ENCODE measurements at places on chromosomes 7 and 10. TPM values are rescaled to one million over a fixed set of nuclear protein-coding genes. Genes with fewer than 3 reads are reported as not detected.

- no peak for ATAC-seq
Measured at GRCh38 chr10:99661377-99661763, 2.1 kb downstream of the ENTPD7 start.

DNA sequence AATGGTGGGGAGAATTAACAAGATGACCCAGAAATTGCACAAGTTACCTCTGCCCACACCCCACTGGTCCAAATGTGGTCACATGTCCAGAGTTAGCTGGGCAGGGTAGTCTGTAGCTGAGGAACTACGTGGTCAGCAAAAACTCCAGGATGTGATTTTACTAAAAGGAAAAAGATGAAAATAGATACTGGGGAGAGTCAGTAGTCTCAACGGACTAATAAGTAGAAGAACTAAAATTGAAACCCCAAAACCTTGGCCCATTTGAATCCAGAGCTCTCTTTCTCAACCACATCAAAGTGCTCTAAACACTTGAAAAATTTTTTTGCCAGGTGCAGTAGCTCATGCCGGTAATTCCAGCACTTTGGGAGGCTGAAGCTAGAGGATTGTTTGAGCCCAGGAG, 146.3 kb downstream of the SKIDA1 start:
- peak; percentile 11 for ATAC-seq

- ATAC-seq = no peak
Measured at GRCh38 chr7:36874041-36874440, 149.7 kb upstream of the AOAH start.

DNA sequence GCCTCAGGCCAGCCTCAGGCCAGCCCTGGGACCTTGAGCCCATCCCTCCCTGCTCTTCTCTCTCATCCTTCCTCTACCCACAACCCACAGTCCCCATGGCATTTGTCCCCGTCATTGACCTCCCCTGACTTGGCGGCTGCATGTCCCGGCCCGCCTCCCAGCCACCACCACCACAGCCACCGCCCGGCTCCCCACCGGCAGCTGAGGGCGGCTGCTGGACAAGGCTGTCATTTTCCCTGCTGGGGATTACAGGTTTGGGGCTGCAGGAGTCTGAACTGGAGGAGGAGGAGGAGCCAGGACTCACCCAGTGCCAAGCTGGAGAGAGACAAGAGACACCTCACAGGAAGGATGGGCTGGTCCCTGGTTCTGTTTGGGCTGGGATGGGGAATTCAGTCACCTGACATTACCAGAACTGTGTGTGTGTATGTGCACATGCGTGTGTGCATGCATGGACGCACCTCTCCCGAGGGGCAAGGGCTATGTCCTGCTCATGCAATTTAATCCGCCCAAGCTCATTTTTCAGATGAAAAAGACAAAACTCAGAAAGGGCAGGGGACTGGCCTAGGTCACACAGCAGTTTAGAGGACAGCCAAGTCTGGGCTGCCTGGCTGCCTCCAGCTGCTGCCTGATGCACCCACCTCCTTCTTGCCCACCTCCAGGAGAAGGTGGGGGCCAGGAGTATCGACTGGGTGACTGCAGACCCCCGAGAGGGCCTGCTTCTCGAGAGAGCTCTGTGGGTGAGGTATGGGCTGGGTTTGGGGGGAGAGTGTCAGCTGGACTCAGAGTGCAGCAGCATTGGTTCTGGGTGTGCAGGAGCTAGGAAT, 113.1 kb downstream of the ZMIZ1 start:
- ATAC-seq = no peak

DNA sequence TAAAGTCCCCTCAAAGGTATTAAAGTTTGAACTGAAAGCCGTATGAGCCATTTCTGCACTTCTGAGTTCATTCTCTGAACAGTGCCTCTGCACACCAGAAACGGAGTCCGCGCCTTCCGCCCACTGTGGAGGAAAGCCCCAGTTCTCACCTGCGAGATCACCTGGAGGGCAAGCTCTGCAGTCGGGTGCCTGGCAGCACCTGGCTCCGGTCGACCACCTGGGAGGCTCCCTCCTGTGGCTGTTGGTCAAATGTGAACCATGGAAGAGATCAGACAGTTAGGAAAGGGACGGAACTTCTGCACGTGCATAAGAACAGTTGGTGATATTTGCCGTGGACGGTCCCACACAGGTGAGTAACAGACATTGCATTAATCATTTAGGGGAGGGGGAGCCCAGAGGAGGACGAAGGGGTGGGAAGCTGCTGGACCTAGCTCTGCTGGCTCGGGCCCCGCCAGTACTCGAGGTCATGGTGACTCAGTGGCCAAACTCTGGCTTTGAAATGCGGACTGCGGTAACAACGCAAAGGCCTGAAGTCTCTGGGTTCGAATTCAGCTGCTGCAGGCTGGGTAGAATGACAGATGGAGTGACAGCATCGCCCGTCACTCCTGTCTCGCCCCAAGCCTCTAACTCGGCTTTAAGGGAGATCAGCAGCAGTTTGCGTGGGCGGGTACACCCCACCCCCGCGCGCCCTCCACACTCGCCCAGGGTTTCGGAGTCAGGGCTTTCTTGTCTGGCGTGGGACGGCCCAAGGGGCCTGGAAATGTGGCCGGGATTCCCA, 1.7 kb upstream of the DPYSL4 start:
- no peak for ATAC-seq

DNA sequence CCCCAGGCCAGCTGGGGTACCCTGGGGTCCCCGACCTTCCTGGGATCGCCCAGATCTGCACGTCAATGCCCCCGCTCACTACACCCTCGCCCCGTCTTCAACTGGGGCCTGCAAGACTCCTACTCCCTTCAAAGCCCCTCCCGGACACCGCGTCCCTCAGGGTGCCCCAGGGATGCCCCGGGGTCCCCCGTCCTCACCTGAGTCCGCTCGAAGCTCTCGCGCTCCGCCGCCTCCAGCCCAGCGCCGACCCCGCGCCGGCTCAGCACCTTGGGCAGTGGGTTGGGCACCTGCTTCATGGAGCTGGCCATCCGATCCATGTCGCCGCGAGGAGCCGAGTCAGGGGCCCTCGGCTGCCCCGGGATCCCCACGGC, at the start of gene HIP1:
TSS of gene HIP1 (minus strand) at position 338 of the 371 bp plus-strand sequence. CDS start at position 317, 21 bp downstream.
- peak; percentile 3 for ATAC-seq

- ATAC-seq = no peak
Measured at GRCh38 chr7:48832303-48832845, 92.0 kb upstream of the CDC14C start.

DNA sequence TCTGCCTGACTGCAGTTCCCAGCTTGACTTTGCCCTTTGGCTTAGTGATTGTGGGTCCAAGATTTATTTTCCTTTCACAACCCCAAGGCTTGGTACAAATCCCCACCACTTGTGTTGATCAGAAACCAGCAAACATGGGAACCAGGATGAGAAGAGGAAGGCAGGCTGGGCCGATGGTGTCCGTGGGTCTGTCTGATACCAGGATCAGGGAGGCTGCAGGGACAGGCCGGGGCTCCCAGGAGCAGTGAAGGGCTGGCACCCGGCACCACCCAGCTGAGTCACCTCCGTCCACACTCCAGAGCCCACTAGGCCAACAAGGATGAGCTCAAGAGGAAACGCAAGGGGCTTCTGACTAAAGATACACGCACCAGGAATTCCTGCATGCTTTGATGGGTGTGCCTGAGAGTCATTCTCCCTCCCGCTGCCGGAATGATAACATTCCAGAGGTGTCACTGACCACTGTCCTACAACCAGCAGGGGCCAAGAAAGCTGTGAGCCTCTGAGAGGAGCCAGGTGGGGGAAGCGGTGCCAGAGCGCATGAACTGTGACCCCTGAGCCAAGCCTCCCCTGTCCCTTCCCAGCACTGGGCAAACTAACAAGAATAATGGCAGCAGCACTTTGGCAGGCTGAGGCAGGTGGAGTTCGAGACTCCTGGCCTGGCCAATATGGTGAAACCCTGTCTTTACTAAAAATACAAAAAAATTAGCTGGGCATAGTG, 29.2 kb upstream of the PROSER2 start:
- no peak for ATAC-seq

DNA sequence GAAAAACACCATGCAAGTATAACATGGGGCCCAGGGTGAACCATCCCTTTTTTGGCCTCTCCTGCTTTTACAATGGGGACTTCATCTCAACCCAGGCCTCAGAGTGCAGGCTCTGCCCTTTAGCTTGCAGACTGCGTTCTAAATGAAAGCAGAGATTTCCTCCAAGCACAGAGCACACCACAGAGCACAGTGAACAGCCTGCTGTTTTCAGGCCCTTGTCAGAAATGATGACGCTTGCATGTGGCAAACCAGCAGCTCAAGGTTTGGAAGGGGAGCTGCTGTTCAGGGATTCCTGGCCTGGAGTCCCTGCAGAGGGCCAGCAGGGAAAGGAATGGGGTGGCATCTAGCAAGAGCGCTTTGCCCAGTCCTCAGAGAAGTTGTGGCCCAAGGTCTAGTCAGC, 167.3 kb upstream of the CDCA7L start:
- no peak for ATAC-seq

GRCh38 chr10:89165923-89166322, 41.2 kb downstream of the CH25H start:
- peak; percentile 36 for ATAC-seq

- peak; percentile 99 for ATAC-seq
Measured at GRCh38 chr7:13099154-13099795, 411.8 kb downstream of the ARL4A start.

DNA sequence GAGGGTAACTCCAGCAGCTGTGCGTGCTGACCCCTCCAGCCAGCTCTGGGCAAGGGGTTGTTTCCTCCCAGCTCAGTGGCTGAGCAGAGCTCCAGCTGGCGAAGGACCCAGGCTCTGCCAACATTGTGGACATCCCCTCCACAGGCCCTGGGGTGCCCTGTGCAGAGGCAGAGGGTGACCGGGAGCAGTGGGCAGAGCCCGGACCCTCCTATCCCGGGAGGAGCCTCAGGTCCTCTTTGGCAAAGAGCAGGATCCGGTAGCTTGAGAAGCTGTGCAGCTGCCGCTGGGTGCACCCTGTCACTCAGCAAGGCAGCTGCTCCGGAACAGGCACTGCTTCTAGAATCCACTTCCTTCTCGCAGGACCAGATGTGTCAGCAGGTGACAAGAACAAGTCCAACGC, 175.9 kb downstream of the EBF3 start:
- ATAC-seq = no peak

Gene AKR1C8
- 0.26 TPM for total RNA-seq

Gene RBM20
- total RNA-seq = not detected

Gene MSMB
- total RNA-seq = not detected

Gene CH25H
- not detected for total RNA-seq

Gene ODAD2
- total RNA-seq = not detected

Gene SPDYE1
- total RNA-seq = not detected

Gene SHLD2
- total RNA-seq = 41.5 TPM
